ENCODE measurements at places on chromosomes 2 and 18.

- DNase-seq = no peak
Observed at GRCh38 chr2:160910681-160911080, 249.5 kb upstream of the TANK start.

GRCh38 chr2:223536546-223536945 lies 65.6 kb downstream of the SCG2 start:
- no peak for DNase-seq

DNA sequence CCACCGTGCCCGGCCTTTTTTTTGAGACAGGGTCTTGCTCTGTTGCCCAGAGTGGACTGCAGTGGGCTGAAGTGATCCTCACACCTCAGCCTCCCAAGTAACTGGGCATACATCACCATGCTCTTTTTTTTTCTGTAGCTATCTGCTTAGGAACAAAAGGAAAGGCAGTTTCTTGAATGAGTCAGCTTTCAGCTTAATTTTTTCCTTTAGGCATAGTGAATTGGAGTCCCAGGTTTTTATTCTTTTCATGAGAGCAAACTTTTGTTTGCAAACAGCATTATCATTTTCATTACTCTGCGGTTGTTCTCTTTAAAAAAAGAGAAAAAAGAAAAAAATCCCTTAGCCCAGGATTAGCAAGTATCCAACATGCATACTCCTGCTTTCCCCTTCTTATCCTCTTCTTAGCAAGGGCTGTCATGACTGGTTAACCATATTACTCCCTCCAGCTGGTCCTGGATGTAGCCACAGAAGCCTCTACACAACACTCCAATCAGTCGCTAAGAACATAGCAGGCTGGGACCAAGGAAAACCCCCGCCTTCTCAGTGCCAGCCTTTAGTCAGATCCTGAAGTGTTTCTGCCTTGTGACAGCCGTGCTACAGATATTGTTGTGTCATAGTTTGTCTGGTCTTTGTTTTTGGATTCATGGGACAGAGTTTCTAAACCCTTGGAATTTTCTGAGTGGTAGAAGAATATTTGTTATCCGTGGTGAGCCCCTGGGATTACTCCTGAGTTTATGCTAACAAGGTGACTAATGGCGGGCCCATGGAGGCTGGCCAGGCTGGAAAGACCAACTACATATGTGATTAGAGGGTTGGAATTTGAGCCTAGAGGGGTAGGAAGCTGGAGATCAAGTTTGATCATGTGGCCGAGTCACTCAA lies 23.3 kb upstream of the ST3GAL5 start:
- no peak for DNase-seq

DNA sequence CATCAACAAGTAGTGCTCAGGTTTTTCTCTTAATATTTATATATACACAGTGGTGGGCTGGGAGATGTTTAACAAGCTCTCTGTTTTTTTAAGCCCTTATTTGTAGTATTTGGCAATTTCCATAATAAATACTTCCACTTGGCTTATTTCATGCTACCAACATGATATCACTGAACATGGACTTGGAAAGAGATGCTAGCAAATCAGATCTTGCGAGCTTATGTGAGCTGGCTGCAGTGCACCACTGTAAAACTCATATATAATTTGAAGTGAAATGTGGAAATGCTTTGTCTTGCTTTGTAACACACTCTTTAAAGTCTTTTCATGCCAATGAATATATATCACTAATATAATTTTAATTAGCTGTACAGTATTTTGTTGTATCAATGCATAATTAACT lies 155.7 kb downstream of the ALK start:
- no peak for DNase-seq

GRCh38 chr2:128613351-128613750 lies 294.7 kb upstream of the HS6ST1 start:
- DNase-seq = no peak

DNA sequence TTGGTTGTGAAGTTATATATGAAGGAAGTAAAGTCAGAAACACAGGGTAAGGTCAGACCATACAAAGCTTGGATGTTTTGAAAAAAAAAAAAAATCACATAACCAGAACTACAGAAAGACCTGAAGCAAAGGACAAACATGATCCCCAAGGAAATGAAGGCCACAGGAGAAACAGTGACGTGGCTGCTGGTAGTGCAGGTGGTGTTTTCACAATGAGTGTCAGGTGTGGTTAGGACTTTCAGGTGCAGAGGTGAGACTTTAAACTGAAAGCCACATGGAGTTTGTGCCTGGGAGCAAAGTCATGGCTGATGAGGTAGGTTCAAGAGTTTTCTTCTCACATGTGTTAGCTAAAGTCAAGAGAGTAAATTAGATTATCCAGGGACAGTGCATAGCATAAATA lies 270.7 kb downstream of the PIEZO2 start:
- DNase-seq = no peak

DNA sequence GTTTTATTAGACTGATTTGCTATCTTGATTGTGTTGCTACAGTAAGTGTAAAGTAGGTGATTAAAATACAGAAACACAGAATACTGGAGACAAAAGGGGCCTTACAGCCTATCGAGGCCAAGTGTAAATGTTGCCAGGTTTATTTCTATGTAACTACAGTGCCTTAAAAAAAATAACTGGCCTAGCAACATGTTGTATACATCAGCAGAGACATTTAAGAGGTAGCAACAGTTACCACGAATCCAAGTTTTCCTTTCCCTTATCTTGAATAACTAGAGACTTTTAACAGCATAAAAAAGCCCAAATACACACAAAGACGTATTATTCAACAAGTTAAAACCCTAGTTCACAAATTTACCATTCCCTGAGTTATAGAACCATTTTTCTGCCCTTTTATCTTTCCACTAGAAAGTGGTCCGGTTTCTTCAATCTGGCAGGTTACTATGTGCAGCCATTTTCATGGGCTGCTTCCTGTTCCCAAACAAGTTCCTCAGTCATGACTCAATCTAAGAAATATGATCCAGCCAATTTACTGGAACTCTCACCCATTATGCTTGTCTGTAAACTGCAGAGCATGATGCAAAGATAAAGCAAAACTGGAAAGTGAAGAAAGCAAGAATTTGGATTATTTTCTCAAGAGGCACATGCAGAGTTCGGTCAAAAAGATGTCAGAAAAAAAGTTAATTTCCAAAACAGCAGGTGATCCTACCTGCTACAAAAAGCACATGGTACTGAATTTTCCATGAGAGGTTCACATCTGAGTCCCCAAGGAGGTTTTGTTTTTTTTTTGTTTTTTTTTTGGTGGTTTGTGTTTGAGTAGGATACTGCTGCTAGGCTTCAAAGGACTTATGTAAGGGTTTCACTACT lies 22.2 kb downstream of the NFE2L2 start:
- DNase-seq = no peak

GRCh38 chr2:107187870-107188269 lies 301.9 kb upstream of the ST6GAL2 start:
- no peak for DNase-seq

GRCh38 chr2:97812931-97813330 lies 99.6 kb downstream of the ZAP70 start:
- DNase-seq = no peak

DNA sequence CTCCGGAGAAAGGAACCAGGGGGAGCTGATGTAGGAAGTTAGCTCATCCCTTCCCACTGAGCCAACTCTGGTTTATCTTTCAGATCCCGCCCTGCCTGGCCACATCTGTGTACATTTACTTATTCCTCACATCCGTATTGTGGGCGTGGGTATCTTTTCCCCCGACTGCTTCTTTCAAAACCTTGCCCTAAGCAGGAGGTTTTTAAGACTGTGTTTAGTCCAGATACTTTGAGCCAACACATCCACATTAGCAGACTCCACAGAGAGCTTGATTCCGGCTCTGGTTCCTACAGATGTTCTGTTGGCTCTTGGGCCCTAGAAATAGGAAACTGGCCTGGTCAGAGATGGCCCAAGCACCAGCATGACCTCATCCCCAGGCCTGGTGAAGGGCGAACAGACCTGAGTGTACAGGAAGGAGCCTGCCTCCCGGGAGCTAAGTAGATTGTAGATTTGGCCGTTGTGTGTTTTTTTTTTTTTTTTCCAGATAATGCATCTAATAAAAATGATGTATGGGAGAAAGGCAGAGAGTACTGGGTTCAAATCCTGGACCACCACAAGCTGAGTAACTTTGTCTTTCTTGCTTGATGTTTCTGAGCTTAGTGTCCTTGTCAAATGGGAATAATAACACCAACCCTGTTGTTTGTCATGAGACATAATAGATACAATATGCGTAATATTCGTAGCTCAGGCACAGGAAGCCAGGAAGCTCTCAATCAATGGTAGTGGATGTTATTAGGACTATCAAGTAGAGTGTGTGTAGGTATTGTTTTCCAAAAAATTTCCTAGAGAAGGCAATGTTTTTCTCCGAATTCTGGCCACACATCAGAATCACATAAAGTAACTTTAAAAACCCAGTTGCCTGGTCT lies 92.3 kb downstream of the PRKCE start:
- DNase-seq = no peak

DNA sequence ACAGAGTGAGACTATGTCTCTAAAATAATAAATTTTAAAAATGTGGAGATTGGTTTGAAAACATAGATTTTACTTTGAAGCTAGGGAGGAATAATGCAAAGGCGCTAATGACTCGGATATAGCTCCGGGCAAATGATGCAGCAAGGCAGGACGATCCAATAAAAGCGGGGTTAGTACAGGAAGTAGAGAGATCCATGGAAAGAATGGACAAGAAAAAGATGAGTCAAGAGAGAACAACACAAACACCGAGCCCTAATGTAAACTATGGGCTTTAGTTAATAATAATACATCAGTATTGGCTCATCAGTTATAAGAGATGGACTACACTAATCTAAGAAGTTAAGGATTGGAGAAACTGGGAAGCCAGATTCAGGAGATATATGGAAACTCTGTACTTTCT lies 74.5 kb downstream of the QPCT start:
- DNase-seq = no peak

- no peak for DNase-seq
Observed at GRCh38 chr2:199985625-199986207, 30.3 kb downstream of the MAIP1 start.

DNA sequence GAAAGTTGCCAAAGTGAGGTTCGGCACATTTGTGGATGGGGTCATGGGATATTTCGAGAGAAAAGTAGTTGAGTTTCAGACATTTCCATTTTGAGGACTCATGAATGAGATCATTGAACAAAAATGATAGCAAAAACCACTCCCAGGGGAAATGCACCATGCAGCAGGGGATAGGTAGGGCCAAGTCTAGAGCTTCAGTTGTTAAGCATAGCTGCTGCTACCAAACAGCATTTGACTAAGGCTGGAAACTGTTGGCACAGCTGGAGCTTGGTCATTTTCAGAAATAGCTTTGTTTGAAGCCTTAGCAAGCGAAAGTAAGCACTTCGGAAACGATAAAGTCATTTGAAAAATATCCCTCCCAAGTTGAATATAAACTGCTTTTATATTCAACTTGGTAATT lies 431.8 kb downstream of the SOCS6 start:
- DNase-seq = no peak

DNA sequence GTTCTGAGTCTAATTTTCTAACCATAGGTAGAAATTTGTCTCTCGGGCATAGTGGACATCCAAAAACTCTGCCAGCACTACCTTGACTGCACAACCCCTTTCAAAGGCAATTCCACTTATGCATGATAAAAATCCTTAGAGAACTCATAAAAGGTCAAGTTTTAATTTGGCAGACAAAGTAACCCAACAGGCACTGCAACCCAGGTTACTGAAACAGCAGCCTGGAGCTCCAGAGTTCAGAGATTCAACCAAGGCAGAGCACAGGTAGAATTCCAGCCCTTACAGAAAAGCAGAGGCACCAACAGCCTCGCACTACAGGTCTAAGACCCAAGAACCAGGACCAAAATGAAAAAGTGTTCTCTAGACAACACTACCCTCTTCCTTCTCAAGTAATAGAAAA lies 1.8 kb downstream of the DTNB start:
- DNase-seq = no peak

DNA sequence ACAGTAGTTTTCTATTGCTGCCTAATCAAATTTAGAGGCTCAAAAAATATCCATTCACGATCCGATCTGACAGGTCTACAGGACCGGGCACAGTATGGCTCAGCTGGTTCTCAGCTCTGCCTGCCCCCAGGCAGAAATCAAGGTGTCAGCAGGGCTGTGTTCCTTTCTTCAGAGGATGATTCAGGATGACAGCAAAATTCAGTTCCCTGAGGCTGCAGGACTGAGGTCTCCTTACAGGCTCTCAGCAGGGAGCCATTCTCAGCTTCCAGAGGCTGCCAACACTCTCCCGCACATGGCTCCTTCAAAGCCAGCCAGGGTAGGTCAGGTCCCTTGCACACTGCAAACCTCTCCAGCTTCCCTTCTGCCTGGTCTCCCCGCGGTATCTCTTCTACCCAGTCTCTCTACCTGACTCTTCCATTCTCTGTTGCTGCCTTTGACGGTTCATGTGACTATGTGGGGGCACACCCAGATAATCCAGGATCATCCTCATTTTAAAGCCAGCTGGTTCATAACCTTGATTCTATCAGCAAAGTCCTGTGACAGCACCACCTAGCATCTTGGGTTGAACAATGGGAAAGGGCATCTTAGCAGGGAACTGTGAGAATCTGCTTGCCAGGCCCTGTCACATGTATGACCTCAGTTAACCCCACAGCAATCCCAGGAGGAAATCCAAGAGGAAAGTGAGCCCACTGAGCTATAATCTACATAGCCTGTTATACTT lies 50.4 kb downstream of the UXS1 start:
- no peak for DNase-seq

DNA sequence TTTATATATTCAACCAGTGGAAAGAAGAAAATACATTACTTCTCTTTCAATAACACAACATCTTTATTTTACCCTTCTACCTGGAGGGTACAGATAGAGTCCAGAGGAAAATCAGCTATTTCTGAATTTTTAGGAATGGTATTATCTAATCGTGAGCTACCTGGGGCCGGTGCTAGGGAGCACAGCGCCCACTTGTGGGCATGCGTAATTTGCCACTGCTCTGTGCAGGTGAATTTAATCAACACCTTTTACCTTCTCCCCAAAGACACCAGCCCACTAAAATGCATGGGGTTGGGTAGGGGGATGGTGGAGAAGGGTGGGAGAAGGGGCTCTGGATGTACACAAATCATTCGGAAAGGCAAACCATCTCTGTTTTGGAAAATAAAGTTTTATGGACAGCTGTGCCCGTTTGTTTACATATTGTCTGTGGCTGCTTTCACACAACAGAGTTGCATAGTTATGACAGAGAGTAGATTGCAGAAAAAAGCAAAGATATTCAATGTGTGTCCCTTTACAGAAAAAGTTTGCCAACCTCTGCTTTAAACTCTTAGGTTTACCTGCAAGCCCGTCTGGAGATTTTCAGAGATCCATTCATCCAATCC lies 51.5 kb upstream of the DCC start:
- DNase-seq = no peak

- peak; percentile 14 for DNase-seq
Observed at GRCh38 chr2:46187112-46187618, 110.0 kb upstream of the EPAS1 start.

GRCh38 chr2:12074126-12074844 lies 327.9 kb downstream of the LPIN1 start:
- DNase-seq = no peak

- DNase-seq = peak; percentile 52
Observed at GRCh38 chr2:216081487-216082116, at the start of the genes PECR and TMEM169. TSS of gene PECR (minus strand) at chr2:216081809. CDS start at chr2:216081741, 68 bp downstream. TSS of gene TMEM169 (plus strand) at chr2:216081919. CDS start at chr2:216095964, 14,045 bp downstream.

- no peak for DNase-seq
Observed at GRCh38 chr18:34710934-34711333, 836 bp downstream of the DTNA start.

- DNase-seq = no peak
Observed at GRCh38 chr2:193561054-193561453, 1366.3 kb upstream of the TMEFF2 start.

GRCh38 chr2:29106256-29106655 lies 9.0 kb upstream of the CLIP4 start:
- DNase-seq = no peak
